ENCODE measurements at places on chromosomes 4 and X.

DNA sequence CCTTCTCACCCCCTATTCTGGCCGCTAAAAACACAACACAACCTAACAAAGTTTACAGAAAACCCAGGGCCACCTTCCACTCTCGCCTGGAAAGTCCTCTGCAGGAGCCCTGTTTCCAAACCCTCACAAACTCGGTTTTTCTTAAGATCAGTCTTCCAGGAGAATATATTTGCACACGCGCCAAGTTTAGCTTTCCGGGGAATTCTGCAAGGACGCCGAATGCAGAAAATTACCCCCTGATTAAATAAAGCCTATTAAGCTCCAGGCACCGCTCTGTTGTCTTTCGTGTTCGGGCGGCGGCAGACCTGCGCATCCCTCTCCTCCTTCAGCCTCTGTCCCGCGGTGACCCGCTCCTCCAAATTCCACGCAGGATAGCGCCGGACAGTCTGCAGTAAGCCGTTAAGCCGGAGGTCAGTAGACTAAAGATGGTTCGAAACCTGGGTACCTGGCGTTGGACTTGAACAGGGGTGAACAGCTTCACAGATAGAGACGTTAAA, 5.0 kb downstream of the MSX1 start:
- no peak for DNase-seq

- DNase-seq, result no peak
Observed at GRCh38 chr4:81225252-81225651, 10.2 kb upstream of the PRKG2 start.

DNA sequence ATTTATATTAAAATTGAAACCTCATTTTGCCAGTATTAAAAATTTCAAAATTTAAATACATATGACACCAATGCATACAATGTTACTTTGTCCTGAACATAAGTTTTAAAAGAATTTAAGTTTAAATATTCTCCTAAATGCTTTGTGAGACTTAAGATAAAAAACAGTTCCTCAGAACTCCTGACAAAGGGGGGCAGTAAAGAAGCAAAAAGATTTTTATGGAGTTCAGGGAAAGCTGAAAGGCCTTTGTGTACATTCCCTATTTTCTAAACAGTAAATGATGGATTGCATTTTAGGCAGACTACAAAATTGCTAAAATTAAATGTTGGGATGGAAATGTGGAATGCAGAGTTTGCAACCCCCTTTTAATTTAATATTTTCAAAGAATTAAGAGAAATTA, 81.7 kb downstream of the SNCA start:
- no peak for DNase-seq

GRCh38 chrX:17706676-17707075, 30.6 kb upstream of the SCML1 start:
- no peak for DNase-seq

GRCh38 chr4:7422898-7423180, 11.9 kb downstream of the PSAPL1 start:
- no peak for DNase-seq

DNA sequence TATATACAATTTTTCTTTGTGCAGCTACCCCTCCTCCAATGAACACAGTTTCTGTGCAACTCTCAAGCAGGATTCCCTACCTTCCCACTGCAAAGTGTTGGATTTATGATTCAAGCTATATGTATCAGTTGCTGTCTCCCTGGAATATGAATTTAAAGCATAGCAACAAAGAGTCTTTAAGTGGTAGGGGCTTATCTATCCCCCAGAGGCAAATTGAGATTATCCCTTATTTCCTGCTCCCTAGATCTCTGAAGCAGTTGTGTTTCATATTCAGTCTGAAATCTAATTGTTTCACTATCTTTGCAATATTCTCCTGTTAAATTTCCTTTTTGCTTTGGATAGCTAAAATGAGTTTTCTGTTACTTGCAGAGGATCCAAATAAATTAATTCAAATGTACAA, 263.0 kb downstream of the IQCM start:
- no peak for DNase-seq

Data from central memory CD4-positive, alpha-beta T cell (primary cell).